Pancreas (tissue), 10 donors: ENCODE measurements at places on chromosomes 2 and 18. TPM values are rescaled to one million over a fixed set of nuclear protein-coding genes. Genes with fewer than 3 reads are reported as not detected.

The C2orf78 gene
- not detected for total RNA-seq

The ITGB6 gene
- 1.9 TPM for total RNA-seq

The RELCH gene
- 18.2 TPM for total RNA-seq

The RAMP1 gene
- 58.2 TPM for total RNA-seq

The ZNF142 gene
- 9.6 TPM for total RNA-seq

The EVA1A gene
- 16.1 TPM for total RNA-seq

The POTEJ gene
- total RNA-seq = not detected

The COL4A3 gene
- total RNA-seq = 3.4 TPM

The CDKL4 gene
- 0.25 TPM for total RNA-seq

The M1AP gene
- 0.16 TPM for total RNA-seq

The RAB31 gene
- 6.2 TPM for total RNA-seq

The NGEF gene
- total RNA-seq = 6.5 TPM

The INO80D gene
- total RNA-seq = 11.7 TPM

The LRATD1 gene
- 3.1 TPM for total RNA-seq

The ATP6V1C2 gene
- 0.34 TPM for total RNA-seq

The OR6B2 gene
- total RNA-seq = not detected

The SLC5A7 gene
- total RNA-seq = 0.09 TPM

The CTAGE1 gene
- total RNA-seq = not detected
